ENCODE measurements at places on chromosomes 13 and 19.

DNA sequence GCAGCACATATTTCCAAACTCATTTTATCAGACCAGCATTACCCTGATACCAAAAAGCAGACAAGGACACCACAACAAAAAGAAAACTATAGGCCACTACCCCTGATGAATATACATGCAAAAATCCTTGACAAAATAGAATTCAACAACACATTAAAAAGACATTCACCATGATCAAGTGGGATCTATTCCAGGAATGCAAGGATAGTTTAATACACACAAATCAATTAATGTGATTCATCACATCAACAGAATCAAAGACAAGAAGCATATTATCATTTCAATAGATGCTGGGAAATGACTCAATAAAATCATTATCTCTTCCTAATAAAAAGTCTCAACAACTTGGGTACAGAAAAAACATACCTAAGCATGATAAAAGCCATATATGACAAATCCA lies 11.2 kb downstream of the ZNF347 start:
- no peak for DNase-seq

DNA sequence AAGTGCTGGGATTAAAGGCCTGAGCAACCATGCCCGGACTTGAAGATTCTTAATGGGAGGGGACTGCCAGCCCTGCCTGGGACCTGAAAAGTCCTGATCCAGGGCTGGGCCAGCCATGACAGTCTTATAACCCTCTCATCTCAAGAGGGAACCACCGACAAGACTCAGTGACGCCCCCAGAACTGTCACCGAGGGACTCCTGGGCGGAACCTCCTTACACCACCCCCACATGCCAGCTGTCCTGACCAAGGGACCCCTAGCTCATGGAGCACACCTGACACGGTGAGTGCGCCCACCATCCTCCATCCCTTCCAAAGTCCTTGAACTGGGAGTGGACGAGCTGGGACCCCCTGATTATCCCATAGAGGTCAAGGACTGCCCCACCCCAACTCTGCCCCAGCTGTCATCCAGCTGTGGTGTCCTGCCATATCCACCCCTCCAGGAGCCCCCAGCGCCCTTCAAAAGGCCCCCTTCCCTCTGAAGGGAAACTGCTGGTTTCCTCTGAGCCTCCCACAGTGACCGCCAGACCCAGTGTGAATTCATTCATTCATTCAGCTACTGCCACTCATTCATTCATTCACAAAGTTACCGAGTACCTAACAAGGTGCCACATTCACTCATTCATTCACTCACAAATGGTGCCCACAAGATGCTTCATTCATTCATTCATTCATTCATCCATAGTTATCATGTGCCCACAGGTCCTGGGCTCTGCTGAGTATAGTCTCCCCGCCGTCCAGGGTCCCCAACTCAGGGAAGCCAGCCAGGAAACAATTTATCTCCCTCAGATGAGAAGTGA lies 3.7 kb downstream of the NDUFA11 start:
- DNase-seq = no peak

- no peak for DNase-seq
Observed at GRCh38 chr19:16161840-16162239, 11.5 kb downstream of the CIB3 start.

DNA sequence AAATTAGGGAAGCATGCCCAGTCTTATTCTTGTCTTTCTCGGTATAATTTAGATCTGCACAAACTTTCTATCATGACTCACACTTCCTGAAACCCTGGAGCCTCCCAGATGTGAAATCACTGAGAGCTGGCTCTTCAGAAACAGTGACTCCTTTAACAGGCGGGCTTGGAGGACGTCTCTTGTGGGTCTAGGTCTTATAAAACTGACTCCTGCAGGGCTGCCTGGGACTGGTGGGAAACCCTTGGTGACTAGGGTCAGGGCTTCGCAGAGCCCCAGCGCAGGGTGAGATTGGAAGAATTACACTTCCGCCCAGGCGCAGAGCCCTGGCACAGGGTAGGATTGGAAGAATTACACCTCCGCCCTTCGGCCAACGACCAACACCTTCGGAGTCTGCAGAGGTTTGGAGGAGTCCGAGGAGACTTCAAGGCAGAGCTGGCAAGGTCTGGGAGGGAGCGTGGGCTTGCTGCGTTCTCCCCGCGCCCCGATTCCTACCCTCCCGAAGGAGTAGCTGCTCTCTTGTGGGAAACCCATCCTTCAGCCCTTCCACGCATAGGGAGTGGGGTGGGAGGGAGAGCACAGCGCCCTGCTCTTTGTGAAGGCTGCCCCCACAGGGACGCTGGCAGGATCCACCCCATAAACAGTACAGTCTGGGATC lies 43.4 kb upstream of the MAP3K10 start:
- no peak for DNase-seq

DNA sequence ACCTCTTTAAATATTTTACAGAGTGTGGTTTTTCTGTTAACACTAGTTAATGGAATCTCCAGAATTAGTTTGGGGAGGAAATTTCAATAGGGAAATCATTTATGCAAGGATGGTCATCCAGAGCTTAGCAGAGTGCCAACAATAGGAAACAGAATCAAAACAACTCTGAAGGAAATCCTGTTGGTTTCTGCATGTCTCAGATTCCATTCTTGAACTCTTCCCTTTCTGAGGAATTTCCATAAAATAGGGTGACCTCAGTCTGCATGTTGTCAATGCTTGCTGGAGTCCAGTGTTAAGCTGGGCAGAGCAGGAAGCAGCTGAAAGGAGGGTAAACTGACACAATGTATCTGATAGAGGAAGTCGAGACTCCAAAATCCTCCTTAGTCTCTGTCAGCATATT lies 16.9 kb downstream of the CBY2 start:
- DNase-seq = no peak

- no peak for DNase-seq
Observed at GRCh38 chr19:13207846-13208671, 57.8 kb downstream of the IER2 start.

DNA sequence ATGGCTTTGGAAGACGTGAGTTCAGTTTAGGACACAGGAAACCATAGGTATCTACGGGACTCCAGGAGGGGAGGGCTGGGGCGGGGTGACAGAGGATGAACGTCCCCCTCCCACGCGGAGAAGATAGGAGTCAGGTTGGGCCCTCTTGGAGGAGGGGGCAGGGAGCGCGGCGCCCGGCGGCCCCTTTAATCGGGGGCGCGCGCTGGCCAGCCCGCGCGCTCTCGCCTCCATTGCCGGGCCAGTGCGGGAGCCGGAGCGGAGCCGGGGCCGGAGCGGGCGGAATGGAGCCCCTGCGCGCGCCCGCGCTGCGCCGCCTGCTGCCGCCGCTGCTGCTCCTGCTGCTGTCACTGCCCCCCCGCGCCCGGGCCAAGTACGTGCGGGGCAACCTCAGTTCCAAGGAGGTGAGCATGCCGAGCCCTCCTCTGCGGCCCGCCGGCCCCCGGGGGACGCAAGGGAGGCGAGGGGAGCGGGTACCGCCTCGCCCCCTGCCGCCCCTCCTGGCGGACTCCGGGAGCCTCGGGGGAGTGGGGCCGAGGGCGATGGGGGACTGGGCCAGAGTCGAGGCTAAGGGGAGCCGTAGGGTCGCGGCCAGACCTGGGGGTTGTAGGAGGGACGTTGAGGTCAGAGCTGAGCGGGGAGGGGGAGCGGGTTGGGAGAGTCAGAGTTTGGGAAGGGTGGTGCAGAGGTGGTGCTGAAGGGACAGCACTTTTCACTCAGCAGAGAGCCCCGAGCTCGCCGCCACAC lies at the start of gene TMEM145:
TMEM145 (plus strand) TSS at position 214 of the 744 bp plus-strand sequence; CDS start at position 282, 68 bp downstream.
- DNase-seq = peak; percentile 34

- DNase-seq = no peak
Observed at GRCh38 chr13:41127701-41128100, 4.9 kb downstream of the KBTBD6 start.

- no peak for DNase-seq
Observed at GRCh38 chr13:28610996-28611395, 47.9 kb upstream of the POMP start.

DNA sequence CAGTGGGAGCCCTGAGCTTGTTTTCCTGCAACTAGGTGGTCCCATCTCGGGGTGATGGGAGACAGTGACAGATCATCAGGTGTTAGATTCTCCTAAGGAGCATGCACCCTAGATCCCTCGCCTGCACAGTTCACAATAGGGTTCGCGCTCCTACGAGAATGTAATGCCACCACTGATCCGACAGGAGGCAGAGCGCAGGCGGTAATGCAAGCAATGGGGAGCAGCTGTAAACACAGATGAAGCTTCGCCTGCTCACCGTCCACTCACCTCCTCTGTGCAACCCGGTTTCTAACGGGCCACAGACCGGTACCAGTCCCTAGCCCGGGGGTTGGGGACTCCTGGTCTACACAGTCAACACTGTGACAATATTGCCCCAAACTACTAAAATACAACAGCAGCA lies 38.8 kb downstream of the CARD8 start:
- DNase-seq = no peak

DNA sequence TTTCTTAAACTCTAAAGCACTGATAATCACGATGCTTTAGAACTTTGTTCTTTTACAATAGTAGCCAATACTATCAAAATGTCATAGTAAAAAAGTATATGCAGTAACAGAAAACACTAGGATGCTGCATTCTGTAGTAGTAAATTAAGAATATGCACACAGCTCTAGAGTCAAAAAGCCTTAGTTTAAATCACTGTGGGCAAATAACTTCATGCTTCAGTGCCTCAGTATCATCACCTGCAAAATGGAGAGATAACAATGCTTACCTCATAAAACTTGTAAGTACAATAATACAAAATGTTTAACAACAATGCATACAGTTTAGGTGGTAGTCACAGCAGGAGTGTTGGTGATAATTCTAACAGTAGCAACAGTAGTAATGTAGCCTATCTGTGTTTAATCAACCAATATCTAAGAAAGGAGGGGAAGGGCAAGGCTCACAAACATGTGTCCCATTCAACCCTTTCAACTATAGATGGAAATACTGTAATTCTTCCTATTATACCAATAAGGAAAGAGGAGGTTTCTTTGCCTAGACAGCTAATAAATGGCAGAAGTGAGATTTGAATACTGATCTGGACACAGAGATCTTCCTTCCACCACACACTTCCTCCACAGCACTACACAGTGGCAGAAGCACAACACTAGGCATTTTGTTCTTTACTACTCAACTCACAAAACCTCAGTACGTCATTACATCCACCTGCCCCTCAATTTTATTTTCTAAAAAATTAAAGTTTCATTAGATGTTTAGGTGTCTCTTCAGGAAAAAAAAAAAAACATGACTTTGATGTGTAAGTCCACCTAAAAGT lies 4.6 kb downstream of the RBM26 start:
- no peak for DNase-seq

- no peak for DNase-seq
Observed at GRCh38 chr19:3137119-3137518, 1.3 kb downstream of the GNA15 start.

DNA sequence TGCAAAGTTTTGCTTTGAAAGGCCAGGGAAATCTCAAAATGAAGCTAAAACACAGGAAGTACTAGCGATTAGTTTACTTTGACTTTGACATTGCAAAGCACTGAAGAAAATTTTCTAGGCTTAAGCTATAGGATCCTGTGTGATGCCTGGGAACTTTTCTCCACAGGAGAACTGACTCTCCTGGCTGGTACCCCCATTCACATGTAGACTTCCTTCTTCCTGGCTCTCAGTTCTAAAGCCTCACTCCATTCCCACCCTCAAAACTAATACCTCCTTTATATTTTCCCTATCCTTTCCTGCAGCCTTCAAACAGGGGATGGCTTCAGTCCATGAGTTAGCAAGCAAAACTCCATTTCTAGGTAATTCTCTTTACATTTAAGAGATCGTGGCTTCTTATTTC lies 189.5 kb downstream of the SLITRK1 start:
- DNase-seq = no peak

- no peak for DNase-seq
Observed at GRCh38 chr19:51724543-51724942, 752 bp upstream of the HAS1 start.

- DNase-seq = no peak
Observed at GRCh38 chr19:1556390-1557070, 11.6 kb downstream of the MEX3D start.

- DNase-seq = no peak
Observed at GRCh38 chr19:4583961-4584669, 24.6 kb upstream of the SEMA6B start.

- no peak for DNase-seq
Observed at GRCh38 chr13:71524245-71524612, 342.8 kb downstream of the DACH1 start.

DNA sequence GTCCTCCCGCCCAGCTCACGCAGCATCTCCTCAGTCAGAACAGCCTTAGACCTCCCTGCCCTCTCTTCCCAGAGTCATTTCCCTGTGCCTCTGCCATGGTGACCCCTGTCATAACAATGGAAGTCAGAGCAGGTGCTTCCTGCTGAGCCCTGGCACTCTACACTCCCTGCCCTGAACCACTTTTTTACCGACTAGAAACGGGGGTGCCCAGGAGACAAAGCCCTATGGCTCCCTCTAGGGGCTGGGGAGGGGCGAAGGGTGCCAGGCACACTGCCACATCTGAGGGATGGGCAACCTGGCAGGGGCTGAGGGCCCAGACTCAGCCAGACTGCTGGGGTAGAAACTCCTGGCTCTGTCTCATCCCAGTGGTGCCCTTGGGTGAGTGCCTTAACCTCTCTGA lies 16.4 kb downstream of the ZNF574 start:
- peak; percentile 36 for DNase-seq

- no peak for DNase-seq
Observed at GRCh38 chr19:39251846-39252245, 3.2 kb upstream of the IFNL4 start.

- DNase-seq = no peak
Observed at GRCh38 chr13:46340011-46340410, 47.0 kb downstream of the RUBCNL start.

GRCh38 chr19:54183431-54183830 lies 5.9 kb downstream of the MBOAT7 start:
- no peak for DNase-seq

GRCh38 chr13:64413529-64413928 lies 2816.6 kb downstream of the PCDH9 start:
- DNase-seq = no peak

DNA sequence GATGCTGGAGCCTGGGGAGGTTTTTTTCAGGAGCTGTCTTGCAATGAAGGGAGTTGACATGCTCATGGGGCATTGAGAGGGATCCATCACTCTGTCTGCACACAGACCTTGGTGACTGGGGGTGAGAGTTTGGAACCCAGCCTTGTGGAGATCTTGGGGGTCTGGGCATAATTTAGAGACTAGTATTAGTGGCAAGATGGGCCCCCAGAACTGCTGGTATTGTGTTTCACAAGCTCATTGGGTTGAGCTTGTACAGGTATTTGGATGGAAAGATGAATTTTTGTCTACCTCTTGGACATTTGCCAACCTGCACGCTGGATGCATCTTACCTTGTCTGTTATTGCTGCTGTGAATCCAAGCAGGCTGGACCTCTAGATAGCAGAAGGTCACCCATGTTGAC lies at the start of gene OR2Z1:
OR2Z1 (plus strand) TSS at position 301 of the 400 bp plus-strand sequence. CDS start 9,395 bp downstream, outside the sequence.
- no peak for DNase-seq

DNA sequence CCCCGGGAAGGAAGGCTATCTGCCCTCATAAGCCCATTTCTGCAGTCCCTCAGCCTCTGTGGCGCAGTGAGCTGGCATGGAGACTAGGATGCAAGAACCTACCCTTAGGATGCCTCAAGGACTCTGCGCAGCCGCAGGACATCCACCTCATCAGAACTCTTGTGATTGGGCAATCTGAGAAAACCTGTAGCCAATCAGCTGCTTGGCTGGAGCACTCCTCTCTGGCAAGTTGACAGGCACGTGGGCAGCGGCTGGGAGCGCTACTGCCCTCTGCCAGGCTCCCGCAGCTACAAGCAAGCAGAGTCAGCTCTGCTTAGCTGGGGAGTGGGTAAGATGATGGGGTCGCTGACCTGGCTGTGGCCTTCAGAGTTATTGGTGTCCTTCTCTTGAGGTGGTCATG lies 1.5 kb upstream of the ECSIT start:
- no peak for DNase-seq

GRCh38 chr13:51305271-51305967 lies 34.1 kb upstream of the SERPINE3 start:
- DNase-seq = no peak

- DNase-seq = no peak
Observed at GRCh38 chr19:16098821-16099220, 12.9 kb upstream of the RAB8A start.
